ENCODE measurements at places on chromosomes 12 and 14.
A peak's percentile ranks its signal among the peaks of the same experiment; 100 is the strongest.

DNA sequence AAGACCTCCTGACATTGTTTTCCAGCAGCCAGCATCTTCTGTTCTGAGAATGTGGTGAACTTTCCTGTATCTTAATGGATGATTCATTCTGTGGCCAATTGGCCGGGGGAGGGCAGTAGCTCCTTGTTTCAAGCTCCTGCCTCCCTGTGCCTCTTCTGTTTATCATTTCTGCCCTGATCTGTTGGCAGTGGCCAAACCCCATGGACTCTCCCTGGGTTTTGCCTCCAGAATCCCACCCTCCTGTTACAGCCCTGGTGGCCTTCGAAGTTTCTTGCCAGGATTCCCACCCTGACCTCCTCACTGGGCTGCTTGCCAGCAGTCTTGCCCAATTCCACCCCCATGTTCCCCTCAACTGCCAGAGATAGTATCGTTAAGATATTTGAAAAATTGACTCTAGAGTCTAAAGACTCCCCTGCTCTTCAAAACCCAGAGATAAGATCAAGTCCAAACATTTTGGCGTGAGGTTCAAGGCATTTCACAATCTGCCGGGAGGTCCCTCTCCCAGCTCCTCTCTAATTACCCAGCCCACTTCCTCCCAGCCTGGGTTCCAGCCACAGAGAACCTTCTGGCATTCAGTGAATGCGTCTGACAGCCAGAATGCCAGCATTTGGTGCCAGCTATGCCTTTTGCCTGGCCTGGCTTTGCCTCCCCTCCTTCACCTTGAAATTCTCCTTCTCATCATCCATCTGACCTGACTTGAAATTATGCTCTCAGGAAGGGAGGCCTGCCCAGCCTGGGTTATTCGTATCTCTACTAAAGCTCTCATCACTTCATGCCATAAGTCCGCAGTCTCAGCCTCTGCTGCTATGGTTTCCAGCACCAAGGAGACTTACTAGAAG lies 37.7 kb upstream of the TXNRD1 start:
- peak; percentile 66 for DNase-seq

GRCh38 chr14:20556500-20557211 lies 4.2 kb downstream of the RNASE9 start:
- DNase-seq = no peak

DNA sequence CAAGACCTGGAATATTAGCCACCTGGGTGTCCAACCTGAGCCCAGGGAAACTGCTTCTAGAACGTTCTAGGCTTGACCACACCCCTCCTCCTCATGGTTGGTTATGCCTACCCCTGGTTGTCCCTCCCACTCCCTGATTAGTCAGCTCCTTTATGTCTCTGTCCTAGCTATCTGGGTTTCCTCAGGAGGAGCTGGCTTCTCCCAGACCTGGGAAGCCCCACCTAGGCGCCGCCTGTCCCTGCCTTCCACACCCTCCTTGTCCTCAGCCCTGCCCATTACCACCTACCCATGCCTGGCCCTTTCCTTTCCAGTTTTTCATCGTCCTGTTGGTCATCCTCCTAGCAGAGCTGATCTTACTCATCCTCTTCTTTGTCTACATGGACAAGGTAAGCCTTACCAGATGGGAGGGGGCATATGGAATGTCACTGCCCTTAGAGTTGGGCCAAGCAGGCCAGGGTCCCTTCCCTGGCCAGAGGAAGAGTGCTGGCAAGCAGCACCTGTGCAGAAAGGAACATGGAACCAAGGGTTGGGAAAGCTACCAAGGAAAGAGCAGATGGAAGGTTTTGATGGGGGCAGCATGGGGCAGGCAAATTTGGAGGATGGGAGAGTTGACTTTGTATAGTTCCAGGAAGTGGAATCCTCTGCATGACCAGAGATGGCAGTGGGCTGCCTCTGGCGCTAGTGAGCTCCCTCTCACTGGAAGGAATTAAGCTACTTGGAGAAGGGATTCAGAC lies 201.7 kb downstream of the TSPAN9 start:
- DNase-seq = no peak

GRCh38 chr12:78671295-78671694 lies 193.3 kb upstream of the SYT1 start:
- DNase-seq = no peak

DNA sequence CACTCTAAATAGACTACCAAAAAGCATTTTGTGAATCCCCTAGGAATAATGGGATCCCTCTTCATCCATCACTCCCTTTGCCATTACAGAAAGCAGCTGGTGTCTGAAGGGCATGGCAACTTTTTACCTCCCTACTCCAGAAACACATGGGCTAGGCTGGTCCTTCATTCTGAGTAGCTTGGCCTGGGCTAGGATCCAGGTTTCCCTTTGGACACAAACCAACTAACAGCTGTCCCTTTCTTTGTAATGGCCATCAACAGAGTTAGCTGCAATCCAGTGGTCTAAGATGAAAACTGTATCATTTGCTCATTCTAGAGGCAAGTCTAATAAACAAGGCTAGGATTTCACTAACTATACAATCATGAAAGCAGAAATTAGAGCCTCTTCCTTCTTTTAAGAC lies 7.4 kb downstream of the GRIN2B start:
- DNase-seq = no peak

- no peak for DNase-seq
Observed at GRCh38 chr12:3269594-3269993, 192.4 kb downstream of the TSPAN9 start.

- no peak for DNase-seq
Observed at GRCh38 chr14:20622816-20623291, 18.6 kb downstream of the OR6S1 start.

- DNase-seq = no peak
Observed at GRCh38 chr12:14393751-14394150, 28.3 kb downstream of the ATF7IP start.

GRCh38 chr14:103867020-103867419 lies 19.6 kb upstream of the PPP1R13B start:
- no peak for DNase-seq

- DNase-seq = no peak
Observed at GRCh38 chr14:19800282-19801117, 3.1 kb upstream of the OR4N2 start.

- peak; percentile 80 for DNase-seq
Observed at GRCh38 chr12:121626853-121627640, 717 bp downstream of the ORAI1 start.

DNA sequence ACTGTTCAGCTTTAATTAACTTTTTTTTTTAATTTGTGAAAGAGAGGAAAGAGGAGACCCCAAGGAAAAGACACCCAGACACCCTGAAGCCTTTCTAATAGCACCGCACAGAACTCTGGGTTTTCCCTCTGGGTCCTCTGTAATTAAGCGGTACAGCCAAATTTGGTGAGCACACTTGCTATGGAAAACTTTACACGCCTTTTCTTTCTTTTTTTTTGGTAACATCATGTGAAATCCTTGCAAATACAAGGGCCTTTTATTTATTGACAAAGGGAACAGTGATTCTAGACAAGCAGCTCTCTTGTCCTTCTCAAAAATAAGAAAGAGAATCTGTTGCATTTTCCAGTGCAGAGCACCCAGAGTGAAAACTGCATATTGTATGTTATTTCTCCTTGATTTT lies 44.4 kb upstream of the CPM start:
- no peak for DNase-seq

- no peak for DNase-seq
Observed at GRCh38 chr12:81332054-81332453, 254.2 kb downstream of the ACSS3 start.

GRCh38 chr14:77177702-77178101 lies 3.9 kb upstream of the TMEM63C start:
- no peak for DNase-seq

DNA sequence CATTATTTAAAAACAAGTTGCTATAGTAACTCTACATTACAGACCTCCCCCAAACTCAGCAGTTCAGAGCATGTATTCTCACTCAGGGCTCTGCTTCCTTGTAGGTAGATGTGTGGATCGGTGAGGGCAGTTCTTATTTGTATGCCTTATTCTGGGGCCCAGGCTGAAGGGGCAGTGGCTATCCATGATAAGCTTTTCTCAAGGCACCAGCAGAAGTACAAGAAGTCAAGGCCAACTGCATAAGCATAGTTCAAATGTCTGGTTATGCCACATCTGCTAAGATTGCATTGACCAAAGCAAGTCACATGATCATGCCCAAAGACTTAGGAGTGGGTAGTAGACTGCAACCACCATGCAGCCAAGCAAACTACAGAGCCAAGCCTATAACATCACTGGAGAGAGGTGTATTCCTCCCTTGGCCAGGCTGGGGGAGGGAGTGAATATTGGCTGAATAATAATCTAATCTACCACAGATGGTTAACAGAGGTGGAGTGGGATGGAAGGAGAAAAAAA lies 4.6 kb downstream of the PSEN1 start:
- DNase-seq = no peak

DNA sequence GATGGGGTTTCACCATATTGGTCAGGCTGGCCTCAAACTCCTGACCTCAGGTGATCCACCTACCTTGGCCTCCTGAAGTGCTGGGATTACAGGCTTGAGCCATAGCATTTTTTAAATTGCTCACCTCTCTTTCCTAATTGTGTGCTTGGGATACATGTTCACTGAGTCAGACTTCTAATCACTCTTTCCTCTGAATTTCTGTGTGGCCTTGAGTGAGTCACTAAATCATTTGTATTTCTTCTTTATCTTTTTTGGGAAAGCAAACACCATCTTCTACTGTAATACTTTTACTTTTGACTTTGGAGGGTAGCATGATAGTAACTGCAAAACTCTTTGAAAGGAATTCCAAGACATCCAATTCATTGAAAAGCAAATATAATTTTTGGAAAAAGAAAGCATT lies 60.8 kb downstream of the FLRT2 start:
- no peak for DNase-seq

DNA sequence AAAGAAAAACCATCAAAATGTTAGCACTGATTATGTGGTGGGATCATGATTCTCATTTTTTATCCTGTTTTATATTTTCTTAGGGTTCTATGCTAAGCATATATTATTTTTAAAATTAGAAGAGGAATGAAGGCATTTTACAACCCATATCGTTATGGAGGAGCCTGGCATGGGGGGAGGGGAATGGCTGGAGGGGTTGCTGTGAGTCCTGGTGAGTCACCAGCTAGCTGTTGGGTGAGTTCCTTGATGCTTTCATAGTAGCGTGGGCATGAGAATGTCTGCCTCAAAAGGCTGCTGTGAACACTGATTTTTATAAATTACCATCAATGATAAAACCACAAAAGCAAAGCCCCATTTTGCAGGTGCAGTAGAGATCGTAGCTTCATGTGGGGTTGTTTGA lies 46.9 kb downstream of the C14orf132 start:
- no peak for DNase-seq

DNA sequence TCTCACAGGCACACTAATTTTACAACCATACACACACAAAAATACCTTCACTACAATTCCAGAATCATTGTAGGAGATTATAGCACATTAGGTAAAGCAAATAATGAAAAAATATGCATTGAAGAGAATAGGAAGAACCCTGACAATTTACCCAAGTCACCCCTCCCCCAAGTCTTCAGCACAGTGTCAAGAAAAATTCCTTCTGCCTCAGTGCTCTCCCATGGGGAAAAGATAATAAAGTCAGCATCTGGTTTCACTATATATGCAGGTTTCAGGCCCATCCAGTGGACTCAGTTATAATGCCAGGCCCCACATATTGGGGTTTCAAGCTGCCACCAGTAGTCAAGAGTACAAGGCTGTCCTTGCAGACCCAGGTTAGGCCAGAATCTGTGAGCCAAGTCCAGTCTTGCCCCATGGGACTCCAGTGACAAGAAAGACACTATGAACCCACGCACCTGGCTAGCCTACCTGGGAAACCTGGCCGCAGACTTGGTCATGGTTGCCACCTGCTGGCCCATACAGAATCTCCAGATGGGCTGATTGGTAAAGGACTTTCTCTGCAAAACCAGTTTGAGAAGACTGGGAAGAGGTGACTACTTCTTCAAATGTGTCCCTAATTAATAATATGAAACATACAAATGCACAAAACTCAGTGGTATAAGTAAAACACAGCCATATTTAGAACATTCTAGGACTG lies 398.6 kb upstream of the FLRT2 start:
- no peak for DNase-seq

DNA sequence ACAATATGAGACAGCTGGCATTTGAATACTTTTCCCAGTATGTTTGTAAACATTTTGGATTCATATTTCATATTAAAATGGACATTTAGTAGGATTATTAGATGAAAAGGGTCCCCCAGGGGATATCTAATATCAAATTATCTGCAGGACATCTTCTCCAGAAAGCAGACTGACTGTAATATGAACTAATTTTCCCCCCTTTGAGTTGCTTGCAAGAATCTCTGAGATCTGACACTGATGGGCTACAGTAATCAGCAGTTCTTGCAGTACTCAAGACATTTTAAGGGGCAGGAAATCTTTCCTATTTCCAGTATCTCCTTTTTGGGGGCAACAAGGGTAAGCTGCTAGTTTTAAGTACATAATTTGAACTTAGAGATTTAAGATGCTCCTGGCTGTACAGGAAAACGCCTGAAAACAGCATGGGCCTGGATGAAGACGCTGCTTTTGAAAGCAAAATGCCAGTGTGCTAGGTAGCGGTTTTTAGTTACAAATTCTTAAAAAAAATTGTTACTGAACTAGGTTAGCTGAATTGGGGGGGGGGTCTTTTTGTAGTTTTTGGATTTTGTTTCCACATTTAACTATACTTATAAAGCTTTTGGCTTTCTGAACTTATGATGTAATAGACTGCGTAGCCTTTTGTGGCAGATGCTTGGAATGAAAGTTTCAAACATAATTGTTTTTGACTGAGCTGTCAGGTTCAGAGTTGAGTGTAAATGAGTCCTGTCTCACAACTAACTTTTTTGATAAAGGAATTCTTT lies 2.2 kb downstream of the FRMD6 start:
- DNase-seq = no peak

GRCh38 chr12:113823016-113823415 lies 143.1 kb downstream of the RBM19 start:
- DNase-seq = no peak

GRCh38 chr12:104230304-104231095 lies 14.9 kb downstream of the TXNRD1 start:
- no peak for DNase-seq

DNA sequence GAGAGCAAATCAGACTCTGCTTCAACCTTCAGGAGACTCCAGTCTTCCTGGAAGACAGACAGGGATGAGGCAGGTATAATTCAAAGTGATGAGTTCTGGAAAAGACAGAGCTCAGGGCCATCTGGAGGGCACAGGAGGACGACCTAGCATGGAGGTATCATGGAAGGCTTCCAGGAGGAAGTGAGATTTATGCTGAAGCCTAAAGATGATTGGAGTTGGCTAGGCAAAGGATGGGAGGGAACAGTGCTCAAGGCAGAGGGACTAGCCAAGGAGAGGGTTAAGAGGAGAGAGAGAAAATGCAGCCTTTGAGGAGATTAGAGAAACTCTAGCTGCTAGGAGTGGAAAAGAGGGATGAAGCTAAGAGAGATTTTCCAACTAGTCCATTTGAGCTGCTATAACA lies 438.5 kb downstream of the MED13L start:
- DNase-seq = no peak

- DNase-seq = peak; percentile 86
Observed at GRCh38 chr12:11958221-11959091, 112.3 kb upstream of the BCL2L14 start.

- no peak for DNase-seq
Observed at GRCh38 chr12:118103201-118103600, 610 bp downstream of the VSIG10 start.

- DNase-seq = no peak
Observed at GRCh38 chr14:58805057-58805456, 167.3 kb downstream of the DACT1 start.

All from T-helper 1 cell (primary cell).